ENCODE measurements at places on chromosomes 5 and 9.

GRCh38 chr5:132961887-132962286 is 1.5 kb downstream of the AFF4 start:
- DNase-seq = no peak

GRCh38 chr5:137115152-137115551 is 384.0 kb downstream of the SPOCK1 start:
- no peak for DNase-seq

DNA sequence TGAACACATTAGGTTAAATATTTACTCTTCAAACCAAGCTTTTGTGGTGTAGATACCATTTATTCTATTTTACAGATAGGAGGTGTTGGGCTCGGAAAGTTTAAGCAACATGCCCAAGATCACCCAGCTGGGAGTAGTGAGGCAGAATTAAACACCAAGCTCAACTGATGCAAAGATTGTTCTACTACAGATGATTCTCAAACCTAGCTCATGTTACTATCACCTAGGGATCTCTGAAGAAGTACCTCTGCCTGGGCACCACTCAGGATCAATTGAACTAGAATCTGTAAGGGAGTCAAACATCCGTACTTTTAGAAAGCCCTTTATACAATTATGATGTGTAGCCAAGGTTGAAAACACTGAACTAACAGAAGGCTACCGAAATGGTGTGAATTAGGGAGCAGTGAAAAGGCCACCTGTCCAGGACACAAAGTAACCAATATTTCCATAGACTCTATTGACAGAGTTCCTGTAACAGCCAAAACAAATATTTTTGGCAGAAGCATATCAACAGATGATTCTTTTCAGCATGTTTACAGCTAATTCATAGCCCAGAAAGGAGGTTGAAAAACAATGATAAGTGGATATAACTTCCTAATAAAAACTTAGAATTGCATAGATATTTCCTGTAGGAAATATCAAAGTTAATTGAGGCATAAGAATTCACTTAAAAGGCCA is 158.5 kb upstream of the PTGER4 start:
- DNase-seq = no peak

DNA sequence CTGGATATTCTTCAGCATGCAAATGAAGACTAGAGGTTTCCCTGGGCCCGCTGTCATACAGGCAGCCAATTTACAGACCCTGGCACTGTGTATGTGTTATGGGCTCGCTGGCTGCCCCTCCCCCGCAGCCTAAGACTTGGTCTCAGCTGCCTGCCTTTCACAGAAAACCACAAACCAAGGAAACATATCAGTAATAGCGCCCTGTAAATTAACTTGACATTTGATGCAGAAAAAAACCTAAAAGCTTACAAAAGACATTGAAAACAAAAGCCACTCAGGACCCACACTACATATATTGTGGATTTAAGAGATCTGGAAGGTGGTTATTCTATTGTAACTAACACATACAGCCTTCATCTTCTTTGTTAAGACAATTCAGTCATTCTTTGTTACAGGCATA is 287.0 kb upstream of the TMEM161B start:
- DNase-seq = no peak

- DNase-seq = no peak
These were observed 42.3 kb downstream of the RNF180 start for GRCh38 chr5:64207978-64208377.

DNA sequence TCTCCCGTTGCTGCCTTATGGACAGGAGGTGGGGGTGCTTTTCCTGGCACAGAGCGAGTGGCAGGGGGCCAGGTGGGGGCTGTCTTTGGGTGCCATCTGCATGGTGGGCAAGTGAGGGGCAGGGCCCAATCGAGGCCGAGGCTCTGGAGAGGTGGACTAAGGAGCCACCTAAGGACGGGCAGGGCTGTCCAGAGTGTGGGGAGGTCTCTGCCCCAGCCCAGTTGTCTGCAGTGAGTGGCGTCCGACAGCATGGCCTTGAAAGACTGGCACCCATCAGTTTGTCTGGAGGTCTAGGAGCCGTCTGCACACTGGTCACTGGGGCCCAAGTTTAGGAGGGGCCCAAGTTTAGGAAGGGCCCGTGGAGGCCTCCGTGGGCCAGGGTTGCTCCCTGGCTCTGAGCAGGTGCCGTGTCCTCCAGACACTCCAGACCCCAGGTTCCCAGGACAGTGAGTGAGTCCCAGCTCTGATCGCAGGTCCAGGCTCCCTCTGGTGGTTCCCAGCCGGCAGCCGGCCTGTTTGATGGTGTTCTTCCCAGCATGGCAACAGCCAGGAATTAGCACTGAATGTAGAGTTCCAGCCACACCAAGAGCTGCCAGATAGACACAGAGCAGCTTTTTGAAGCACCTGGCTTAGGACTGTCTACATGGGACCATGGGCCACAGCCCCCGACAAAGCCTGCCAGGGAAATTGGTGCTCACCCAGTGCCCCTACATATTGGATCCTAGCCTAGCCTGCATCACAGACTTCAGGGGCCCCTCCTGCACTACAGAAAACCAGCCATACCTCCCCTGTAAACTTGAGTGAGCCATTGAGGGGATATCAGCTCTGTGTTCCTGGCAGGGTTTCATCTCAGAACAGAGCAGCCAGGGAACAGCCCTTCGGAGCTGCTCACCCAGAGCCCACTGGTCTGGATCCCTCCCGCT is 120.9 kb downstream of the WNK2 start:
- DNase-seq = no peak

- no peak for DNase-seq
These were observed 154.0 kb downstream of the FRMD3 start for GRCh38 chr9:83384214-83384613.

GRCh38 chr9:76891874-76892273 is 14.0 kb downstream of the PRUNE2 start:
- DNase-seq = no peak

DNA sequence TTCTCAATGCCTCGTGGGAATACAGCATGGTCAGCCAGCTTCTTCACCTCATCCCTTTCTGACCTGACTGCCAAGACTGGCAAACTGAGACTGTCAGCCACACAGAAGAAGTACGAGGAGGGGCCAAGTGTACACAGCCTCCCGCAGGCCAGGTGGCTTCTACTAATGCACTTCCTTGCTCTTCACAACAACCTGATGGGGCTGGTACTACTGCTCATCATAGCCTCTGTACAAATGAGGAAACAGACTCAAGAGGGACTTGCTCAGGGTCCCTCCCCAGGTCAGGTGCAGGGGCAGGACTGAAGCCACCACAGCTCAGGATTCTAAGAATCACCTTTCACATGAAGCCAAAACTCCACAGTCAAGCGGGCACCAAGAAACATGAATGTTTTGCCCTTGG is 21.3 kb downstream of the NIPAL4 start:
- DNase-seq = no peak

DNA sequence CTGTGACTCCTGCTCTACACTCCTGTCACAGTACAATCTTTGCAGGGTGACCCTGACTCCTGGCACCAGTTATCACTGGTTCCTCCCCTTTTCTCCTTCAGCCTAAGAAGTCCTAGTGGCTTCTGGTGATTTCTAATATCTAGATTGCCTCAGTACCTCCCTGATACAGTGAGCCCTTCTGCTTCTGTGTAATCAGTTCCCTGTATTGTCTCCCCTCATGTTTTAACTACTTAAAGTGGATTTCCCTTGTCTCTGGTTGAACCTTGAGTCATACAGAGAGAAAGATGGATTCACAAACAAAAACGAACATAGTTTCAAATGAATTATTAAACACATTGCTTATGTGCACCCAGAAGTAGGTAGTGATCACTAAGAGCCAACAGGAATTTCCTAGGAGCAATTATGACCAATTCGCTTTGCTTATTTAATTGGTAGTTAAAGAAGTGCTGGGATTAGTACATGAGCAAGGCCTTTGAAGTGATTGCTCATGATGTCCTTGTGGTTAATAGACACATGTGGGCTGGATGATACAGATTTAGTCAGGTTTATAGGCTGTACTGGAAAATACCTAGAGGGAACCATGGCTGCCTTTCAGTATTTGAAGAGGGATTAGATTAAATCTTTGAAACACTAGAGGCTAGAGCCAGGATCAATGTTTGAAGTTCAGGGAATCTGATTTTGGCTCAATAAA is 145.8 kb upstream of the MEF2C start:
- no peak for DNase-seq

- no peak for DNase-seq
These were observed 6.7 kb upstream of the BRINP1 start for GRCh38 chr9:119375892-119376291.

DNA sequence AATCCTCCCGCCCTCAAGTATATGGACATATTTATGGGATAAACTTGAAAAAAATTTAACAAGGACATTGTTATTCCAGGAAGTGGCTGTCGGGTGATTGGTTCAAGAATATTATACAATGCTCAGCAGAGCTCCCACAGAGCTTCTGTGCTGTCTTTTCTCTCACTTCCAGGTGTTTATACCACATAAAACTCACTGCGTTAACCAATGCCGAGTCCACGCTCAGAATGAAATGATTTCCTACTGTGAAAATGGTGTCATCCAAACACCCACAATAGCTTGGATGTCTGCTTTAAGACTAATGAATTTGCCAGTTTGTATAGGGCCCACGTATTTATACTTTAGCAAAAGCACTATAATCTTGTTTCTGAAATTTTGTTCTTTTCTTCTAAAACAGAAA is 368.2 kb downstream of the NDUFS4 start:
- DNase-seq = no peak

GRCh38 chr9:133141833-133142595 is 21.0 kb upstream of the RALGDS start:
- DNase-seq = no peak

- no peak for DNase-seq
These were observed 794.0 kb downstream of the EFNA5 start for GRCh38 chr5:106876665-106877194.

GRCh38 chr9:70110194-70111041 is 66.8 kb downstream of the MAMDC2 start:
- no peak for DNase-seq

- DNase-seq = no peak
These were observed 118.6 kb downstream of the ADAMTS2 start for GRCh38 chr5:179226696-179227095.

DNA sequence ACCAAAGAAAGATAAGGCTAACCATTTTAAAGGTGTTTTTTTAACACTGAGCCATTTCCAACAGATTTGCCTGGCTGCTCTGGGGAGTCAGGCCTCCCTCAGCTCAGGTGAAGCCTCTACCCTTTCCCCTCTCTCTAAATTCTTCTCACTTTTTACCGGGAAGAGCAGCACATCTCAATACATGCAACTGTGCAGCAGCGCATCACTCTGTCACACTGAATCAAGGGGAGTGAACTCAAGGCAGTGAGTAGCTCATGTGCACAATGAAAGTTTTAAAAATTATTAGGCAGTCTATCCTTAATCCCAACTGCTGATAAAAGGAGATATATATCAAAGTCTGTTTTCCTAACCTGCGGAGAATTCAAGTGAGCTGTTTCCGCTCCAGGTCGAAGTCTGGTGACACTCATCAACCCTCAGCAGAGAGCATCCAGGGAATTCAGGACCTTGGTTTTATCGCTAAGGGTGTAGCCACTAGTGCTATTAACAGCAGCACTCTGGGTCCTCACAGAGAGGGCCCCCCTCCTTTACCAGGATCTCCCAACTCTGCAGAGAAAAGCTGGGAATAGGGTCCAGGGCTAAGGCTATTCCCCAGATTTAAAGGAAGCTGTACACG is 1.0 kb downstream of the CEMIP2 start:
- DNase-seq = no peak

DNA sequence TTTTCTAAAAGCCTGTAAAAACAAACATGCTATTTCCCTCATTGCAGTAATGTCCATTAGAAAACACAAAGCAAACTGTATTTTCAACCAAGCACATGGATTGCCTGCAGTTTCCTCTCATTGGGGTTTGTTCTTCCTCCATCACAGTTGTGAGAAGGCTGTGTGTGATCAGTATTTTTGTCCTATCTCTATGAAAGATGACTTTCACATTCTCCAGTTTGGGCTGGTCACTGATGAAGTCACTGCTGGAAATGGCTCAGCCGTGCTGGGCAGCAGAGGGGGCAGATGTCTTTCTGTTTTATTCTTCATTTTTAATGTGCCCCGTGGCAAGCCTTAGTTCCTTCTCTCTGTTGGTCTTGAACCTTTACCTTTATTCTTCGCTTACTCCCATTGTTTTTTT is 288.9 kb upstream of the MPDZ start:
- no peak for DNase-seq

DNA sequence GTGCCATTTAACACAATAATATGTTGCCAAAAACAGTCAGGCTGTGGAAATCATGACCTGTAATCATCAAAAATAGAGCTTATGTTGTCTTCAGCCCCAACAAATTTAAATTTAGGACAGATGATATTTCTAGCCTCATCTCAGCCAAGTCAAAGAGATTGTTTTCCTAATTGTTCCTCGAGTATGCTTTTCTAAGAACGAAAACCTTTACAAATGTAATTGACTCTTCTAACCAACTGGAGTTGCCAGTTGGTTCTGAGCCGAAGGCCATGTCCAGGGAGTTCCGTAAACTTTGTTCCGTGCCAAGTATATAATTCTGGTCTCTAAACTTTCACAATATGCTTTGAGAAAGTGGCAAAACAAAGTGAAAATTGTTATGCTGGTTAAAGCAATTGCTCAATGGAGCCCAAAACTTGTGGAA is 160.8 kb downstream of the CEMIP2 start:
- DNase-seq = no peak

DNA sequence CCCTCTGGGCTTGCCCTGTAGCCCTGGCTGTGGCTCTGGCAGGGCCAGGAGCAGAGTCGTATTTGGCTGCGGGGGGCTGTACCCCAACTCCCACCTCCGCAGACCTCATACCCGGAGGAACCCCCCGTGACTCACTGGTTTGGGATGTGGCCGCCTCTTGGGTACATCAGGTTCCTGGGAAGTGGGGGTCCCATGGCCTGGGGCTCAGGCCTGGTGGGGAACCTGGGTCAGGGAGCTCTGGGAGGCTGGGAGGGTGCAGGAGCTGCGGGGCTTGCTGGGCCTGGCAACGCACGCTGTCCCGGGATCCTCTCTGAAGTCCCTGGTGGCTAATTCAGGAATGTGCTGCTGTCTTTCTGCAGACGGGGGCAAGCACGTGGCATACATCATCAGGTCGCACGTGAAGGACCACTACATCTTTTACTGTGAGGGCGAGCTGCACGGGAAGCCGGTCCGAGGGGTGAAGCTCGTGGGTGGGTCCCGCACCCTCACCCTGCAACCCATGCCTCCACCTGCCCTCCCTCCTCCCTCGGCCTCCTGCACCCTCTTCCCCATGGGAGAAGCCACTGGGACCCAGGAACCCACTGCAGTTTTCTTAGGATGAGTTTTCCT is 2.4 kb downstream of the LCN1 start:
- DNase-seq = peak; percentile 13

DNA sequence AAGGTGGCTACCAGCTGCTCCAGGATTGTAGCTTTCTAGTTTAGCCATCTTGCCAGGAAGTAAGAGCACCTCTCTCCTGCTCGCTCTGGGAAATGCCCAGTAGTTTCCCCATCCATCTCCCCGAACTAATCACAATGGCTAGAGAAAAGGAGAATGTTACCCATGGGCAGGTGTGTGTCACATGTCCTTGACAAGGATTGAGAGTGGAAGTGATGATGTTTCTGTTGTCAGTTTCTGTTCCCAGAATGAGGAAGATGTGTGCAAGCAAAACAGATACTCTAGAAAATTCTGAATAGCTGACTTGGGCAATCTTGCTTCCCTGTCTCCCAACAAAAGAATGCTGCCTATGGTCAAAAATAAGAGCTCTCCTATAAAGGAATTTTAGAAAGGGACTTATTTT is 429.5 kb downstream of the EBF1 start:
- DNase-seq = no peak

- DNase-seq = no peak
These were observed 96.0 kb upstream of the PRR16 start for GRCh38 chr5:120367896-120368634.

Data from omental fat pad (tissue), 4 donors.